ENCODE measurements at places on chromosomes 5 and 9. TPM values are rescaled to one million over a fixed set of nuclear protein-coding genes. Genes with fewer than 3 reads are reported as not detected.

SLC9A3 gene
- 2.5 TPM for total RNA-seq

- H3K27ac ChIP-seq: no peak overlapping the region
- H3K36me3 ChIP-seq: no peaks in the 10 kb centered on the region
- peaks cover 10% of the 10 kb centered on the region for H3K4me1 ChIP-seq
- H3K27me3 ChIP-seq: no peaks in the 10 kb centered on the region
- DNase-seq: peak; percentile 40
These were observed 167.7 kb downstream of the RGS3 start for GRCh38 chr9:113631137-113631765.

NANS gene
- 24.6 TPM for total RNA-seq

DNA sequence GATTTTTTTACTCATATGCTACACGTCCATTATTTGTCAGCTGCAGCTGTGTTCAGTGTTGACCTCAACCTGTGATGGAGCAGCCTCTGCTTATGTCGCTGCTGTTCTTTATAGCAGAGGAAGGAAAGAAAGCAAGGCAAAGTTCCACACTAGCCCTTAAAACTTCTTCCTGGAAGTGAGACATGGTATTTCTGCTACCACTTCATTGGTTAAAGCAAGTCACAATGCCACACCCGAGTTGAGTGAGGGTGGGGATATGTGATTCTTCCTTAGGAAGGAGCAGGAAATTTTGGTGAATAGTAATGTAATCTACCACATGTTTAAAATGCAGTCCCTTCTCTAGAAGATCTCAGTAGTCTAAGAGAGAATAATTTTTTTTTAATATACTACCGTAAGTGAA, 224.8 kb upstream of the DMRT1 start:
- no peak overlapping the region for H3K4me3 ChIP-seq
- no peaks in the 10 kb centered on the region for H3K27me3 ChIP-seq
- peak overlapping the region; percentile 79 for H3K27ac ChIP-seq
- H3K36me3 ChIP-seq: no peaks in the 10 kb centered on the region

LIFR gene
- 43.0 TPM for total RNA-seq

- no peaks in the 10 kb centered on the region for H3K36me3 ChIP-seq
- no peak overlapping the region for H3K27ac ChIP-seq
- no peak overlapping the region for H3K4me3 ChIP-seq
- no peaks in the 10 kb centered on the region for H3K4me1 ChIP-seq
These were observed 37.4 kb downstream of the CTSL start for GRCh38 chr9:87763286-87763685.

DNA sequence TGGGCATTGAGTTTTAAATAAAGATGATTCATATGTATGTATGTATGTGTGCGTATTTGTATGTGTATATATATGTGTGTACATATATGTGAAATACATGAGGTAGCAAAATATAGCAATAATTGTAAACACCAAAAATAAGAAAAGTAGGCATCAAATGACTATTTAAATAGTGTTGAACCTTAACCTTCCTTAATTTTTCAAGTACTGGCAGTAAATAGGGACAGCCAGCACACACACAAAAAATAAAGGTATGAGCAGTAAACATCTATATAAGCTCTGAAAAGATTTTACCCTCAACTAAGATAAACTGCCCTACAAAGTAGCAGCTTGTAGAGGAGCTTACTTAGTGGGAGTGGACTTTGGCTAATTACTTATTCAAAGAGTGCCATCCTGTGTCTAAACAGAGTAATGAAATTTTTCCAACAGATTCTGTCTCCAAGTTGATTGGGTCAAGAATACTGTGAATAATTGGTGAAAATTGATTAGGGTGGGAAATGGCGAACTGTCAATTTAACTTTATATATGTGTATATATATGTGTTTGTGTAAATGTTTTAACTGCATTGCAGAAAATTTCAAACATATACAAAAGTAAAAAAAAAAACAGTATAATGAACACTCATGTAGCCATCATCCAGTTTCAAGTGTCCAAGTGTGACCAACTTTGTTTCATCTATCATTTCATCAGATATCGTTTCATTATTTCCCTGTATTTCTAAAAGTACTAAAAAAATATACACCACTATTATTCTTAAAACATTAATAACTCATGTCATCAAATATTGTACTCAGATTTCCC, 2.0 kb upstream of the ADAMTS6 start:
- no peaks in the 10 kb centered on the region for H3K27me3 ChIP-seq
- no peak for DNase-seq
- H3K27ac ChIP-seq: peak overlapping the region; percentile 90
- peak overlapping the region; percentile 56 for H3K4me3 ChIP-seq
- H3K36me3 ChIP-seq: no peaks in the 10 kb centered on the region

TEX48 gene
- not detected for total RNA-seq

- no peaks in the 10 kb centered on the region for H3K36me3 ChIP-seq
- H3K4me1 ChIP-seq: no peaks in the 10 kb centered on the region
- DNase-seq: no peak
- H3K27ac ChIP-seq: no peak overlapping the region
- H3K4me3 ChIP-seq: no peak overlapping the region
These were observed 75.3 kb downstream of the MRPS30 start for GRCh38 chr5:44884036-44884435.

DDX4 gene
- total RNA-seq: not detected

GRCh38 chr9:70073193-70073592, 29.5 kb downstream of the MAMDC2 start:
- DNase-seq: no peak
- peak overlapping the region; percentile 88 for H3K27ac ChIP-seq
- no peaks in the 10 kb centered on the region for H3K27me3 ChIP-seq
- no peak overlapping the region for H3K4me3 ChIP-seq

- H3K4me3 ChIP-seq: no peak overlapping the region
- DNase-seq: no peak
- no peaks in the 10 kb centered on the region for H3K36me3 ChIP-seq
These were observed 209.9 kb upstream of the VLDLR start for GRCh38 chr9:2411459-2412215.

SEMA5A gene
- total RNA-seq: 2.8 TPM

DNA sequence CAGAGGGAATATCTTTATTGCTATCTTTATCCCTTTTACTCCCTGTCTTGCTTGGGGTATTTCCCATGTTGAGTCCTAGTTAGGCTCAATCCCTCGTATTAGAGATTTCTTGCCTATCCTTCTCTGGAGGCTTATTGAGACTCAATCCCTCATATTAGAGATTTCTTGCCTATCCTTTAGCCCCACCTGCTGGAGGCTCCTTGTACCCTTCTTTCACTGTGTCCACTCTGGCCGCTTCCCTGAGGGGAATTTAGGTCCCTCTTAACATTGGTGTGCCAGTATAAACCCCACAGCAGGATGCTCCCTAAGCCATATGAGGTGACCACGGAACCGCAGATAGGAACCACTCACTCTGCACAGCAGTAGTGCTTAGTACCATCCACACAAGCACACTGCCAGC, 110.7 kb upstream of the MAMDC2 start:
- no peak for DNase-seq
- H3K4me3 ChIP-seq: no peak overlapping the region
- H3K4me1 ChIP-seq: no peaks in the 10 kb centered on the region

DNA sequence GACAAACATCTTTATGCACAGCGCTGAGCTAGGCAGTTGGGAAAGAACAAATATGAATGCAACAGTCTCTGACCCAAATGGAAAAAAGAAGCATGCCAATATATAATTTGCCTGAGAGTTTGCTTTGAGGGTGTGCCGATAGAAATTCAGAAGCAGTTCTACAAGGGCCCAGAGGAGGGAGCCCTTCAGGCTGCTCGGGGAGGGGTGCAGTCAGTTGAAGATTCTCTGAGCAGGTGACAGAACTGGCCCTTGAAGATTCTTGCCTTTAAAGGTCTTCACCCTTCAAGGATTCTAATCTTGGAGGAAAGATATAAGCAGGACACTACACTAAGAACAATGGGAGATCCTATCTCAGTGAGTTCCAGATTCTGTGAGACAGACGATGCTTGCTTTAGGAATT, 3.7 kb upstream of the PAPPA start:
- H3K27me3 ChIP-seq: peaks cover 36% of the 10 kb centered on the region
- peaks cover 9% of the 10 kb centered on the region for H3K4me1 ChIP-seq
- H3K27ac ChIP-seq: no peak overlapping the region
- no peak overlapping the region for H3K4me3 ChIP-seq

GRCh38 chr9:8946461-8946860, 1146.9 kb upstream of the DMAC1 start:
- no peak for DNase-seq
- no peak overlapping the region for H3K27ac ChIP-seq
- no peaks in the 10 kb centered on the region for H3K36me3 ChIP-seq
- no peaks in the 10 kb centered on the region for H3K4me1 ChIP-seq
- no peaks in the 10 kb centered on the region for H3K27me3 ChIP-seq

KDM4C gene
- 28.8 TPM for total RNA-seq

- no peak for DNase-seq
- no peaks in the 10 kb centered on the region for H3K27me3 ChIP-seq
- H3K4me3 ChIP-seq: no peak overlapping the region
- H3K4me1 ChIP-seq: no peaks in the 10 kb centered on the region
- H3K36me3 ChIP-seq: no peaks in the 10 kb centered on the region
These were observed 51.0 kb upstream of the FYB1 start for GRCh38 chr5:39270225-39270848.

DNA sequence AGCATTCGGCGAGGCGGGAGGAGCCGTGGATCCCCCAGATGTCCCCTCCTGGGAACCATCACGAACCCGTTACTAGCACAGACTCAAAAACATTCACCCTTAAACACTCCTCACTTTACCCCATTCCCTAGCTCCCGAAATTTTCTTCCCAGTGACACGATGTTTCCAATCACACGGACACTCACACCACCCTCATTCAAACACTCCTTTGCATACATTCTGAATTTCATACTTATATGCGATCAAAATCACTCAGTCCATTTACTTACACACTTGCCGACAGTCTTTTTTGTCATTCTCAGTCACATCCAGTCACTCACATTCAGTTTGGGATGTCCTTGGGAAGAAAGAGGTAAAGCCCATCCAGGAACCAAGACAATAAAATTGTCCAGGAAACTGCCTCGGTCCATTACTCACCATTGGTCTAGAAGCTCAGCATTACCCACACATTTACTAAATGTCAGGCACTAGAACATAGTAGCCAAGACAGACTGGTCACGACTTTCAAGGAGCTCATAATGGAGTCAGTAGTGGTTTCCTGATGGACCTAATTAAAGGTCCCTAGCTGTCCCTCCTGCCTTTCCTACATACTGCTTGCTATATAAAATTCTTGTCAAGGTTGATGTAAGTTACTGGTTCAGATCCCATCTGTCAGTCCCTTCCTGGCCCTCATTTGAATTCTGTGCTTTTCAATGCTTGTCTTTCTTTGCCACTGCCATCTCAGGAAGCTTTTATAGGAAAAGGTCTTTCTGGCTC, 574 bp downstream of the SLC35A4 start:
- no peaks in the 10 kb centered on the region for H3K27me3 ChIP-seq
- H3K36me3 ChIP-seq: peaks cover 18% of the 10 kb centered on the region
- peak overlapping the region; percentile 92 for H3K27ac ChIP-seq
- peak overlapping the region; percentile 81 for H3K4me3 ChIP-seq

- H3K36me3 ChIP-seq: no peaks in the 10 kb centered on the region
- no peaks in the 10 kb centered on the region for H3K4me1 ChIP-seq
- no peak overlapping the region for H3K27ac ChIP-seq
- H3K27me3 ChIP-seq: no peaks in the 10 kb centered on the region
- no peak overlapping the region for H3K4me3 ChIP-seq
- DNase-seq: no peak
These were observed 6.8 kb upstream of the CCL21 start for GRCh38 chr9:34716711-34717110.

- no peaks in the 10 kb centered on the region for H3K27me3 ChIP-seq
- H3K4me3 ChIP-seq: no peak overlapping the region
- H3K36me3 ChIP-seq: no peaks in the 10 kb centered on the region
- no peaks in the 10 kb centered on the region for H3K4me1 ChIP-seq
- no peak for DNase-seq
These were observed 408.8 kb downstream of the ENC1 start for GRCh38 chr5:74231697-74232096.

DNA sequence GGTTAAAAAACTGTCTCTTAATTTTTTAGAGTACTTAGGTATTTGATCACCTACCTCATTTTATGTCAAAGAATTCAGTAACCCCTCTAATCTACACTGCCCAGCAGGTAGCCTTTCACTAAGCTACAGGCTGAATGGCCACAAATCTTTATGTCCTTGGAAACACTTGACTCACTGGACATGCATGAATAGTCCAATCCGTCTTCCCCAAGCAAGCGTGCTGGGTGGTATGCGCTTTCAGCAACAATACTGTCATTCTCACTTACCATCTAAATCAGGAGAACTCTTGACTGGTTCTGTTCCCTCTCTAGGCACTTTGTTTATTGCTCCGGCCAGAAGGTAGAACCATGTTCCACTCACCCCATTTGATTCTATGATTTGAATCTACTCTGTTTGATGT, 73.1 kb downstream of the TRPM3 start:
- H3K4me3 ChIP-seq: no peak overlapping the region
- H3K4me1 ChIP-seq: no peaks in the 10 kb centered on the region
- DNase-seq: no peak
- no peaks in the 10 kb centered on the region for H3K27me3 ChIP-seq
- no peak overlapping the region for H3K27ac ChIP-seq

DNA sequence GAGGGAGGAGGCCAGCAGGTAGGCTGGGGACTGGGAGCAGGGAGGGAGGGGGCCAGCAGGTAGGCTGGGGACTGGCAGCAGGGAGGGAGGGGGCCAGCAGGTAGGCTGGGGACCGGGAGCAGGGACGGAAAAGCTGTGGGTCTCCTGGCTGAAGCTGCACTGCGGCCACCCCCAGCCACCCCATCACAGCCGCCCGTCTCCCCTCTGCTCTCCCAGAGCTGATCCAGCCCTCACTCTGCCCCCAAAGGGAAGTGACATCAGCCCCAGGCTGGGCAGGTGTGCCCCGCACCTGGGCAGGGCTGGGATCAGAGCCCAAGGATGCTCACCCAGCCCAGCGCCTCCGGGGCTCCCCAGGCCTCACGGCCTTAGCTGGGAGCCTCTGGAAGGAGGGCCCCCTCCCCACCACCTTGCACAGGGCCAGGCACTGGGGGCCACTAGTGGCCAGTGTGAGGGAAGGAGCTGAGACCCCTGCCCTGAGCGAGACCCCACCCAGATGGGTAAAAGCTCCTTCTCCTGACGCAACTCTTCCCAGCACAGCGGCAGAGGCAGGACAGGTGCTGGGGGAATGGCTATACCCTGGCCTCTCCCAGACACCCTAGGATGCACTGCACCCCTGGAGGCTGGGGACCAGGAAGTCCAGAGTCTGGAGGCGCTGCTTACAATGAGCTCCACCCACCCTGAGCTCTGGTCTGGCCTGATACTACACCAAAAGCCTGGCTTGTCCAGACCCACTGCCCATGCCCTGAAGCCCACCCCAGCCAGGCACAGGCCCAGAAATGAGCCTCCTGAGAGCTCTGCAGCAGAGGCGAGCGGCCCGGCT, 11.6 kb downstream of the AGPAT2 start:
- no peak overlapping the region for H3K4me3 ChIP-seq
- no peak overlapping the region for H3K27ac ChIP-seq
- peaks cover 10% of the 10 kb centered on the region for H3K27me3 ChIP-seq
- H3K4me1 ChIP-seq: peaks cover 7% of the 10 kb centered on the region
- H3K36me3 ChIP-seq: peaks cover 11% of the 10 kb centered on the region
